ENCODE measurements at places on chromosomes 2 and 18.

DNA sequence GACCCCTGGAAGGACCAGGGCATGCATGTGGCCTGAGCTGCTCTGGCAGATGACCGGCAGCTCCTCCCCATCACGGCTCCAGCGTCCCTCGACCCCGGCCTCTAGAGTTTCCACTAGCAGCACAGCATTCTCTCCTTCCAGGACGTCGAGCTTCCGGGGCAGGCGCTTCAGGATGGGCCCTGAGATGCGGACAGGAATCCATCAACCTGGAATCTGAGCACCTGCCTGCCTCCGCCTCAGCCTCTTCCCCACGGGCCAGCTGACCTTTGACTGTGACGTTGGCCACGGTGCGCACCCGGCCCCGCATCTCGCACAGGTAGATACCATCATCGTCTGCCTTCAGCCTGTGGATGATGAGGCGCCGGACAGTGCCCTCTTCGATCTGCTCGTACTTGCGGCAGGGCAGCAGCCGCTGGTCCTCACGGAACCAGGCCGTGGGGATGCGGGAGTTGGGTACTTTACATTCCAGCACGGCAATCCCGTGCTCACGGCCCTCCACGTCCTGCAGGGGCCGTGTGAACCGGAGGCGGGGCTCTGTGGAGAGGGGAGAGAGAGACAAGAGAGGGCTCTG is 3.5 kb downstream of the OBSL1 start:
- DNase-seq = no peak

- DNase-seq = no peak
Observed at GRCh38 chr2:137566387-137566786, 397.9 kb upstream of the HNMT start.

GRCh38 chr2:3091696-3092095 is 285.9 kb downstream of the EIPR1 start:
- DNase-seq = no peak

DNA sequence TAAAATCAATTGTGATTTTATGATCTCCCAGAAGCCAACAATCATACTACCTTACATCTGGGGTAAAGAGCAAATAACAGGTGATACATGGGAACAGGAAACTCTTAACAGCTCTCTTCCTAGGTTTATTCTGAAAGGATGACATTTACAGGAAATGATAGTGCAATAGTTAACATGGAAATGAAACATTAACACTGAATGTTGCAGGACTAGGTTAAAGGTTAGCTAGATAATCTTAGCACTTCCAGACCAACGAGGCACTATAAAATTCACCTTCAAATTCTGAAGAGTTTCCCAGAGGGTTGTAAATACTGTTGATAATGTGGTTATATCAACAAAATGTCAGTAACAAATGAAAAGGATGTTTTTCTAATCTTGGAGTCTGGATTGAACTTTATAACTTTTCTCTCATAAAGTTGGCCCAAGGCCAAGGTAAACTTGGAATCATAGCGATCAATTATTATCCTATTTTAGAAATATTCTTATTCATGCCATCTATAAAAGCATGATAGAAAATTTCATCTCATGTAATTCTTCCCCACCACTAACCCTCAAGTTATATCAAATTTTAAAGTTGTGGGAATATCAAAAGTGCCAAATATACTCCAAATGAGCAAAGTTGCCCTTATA is 32.9 kb upstream of the GCG start:
- DNase-seq = no peak

DNA sequence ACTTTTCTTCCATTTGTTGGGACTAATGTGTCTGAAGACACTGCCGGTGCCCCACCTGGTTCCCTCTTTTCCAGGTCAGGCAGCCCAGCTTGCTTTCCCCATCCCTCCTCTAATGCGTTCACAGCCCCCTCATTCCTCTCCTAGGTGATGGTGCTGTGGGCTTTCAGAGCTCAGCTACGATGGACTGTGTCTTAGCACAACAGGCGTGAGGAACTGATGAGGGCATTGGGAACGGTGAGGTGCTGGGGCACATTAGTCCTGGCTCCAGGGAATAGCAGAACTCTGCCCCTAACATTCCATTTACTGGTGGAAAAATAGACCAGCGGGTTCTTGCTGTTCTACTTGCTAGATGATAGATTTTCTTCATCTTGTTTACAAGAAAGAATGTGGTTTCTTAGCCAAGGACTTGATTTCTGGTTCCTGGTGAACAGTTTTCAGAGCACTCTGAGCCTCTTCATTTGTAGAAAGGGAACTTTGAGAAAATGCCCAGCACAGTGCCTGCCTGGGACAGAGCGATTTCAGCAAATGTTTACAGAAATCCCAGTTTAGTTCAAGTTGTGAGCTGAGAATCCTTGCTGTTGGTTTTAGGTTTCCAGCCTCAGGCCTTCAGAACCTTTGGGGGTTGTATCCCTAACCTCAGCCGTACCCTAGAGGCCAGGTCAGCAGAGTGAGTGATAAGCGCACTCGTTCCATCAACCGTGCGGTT is 42.5 kb downstream of the LDLRAD4 start:
- no peak for DNase-seq

DNA sequence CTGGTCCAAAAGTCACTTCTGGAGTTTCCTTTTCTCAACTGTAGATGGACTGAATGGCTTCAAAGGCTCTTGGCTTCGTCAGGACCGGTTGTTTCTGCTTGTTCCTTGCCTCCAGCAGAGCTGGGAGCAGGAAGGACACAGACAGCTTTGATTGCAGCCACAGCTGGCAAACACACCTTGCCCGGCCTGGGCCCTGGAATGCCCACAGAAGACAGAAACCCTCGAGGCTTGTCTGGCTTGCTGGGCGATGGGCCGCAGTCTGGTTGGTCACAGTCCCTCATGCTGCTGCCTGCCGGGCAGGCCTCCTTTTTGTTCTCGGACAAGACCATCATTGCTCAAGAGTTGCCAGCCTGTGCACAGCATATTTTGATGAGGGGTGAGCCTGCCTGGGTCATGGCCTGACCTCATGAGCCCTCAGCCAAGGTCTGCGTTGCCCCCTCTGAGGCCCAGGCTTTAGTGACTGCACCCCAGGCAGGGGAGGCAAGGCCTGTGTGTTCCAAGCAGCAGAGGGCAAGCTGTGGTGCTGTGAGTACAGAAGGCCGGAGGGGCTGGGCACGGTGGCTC is 37.8 kb downstream of the ATP6V1C2 start:
- no peak for DNase-seq

Measured in fibroblast of skin of scalp (primary cell).